Melanocyte of skin (primary cell): ENCODE measurements at places on chromosomes 7 and 10. TPM values are rescaled to one million over a fixed set of nuclear protein-coding genes. Genes with fewer than 3 reads are reported as not detected.

The RAMP3 gene
- total RNA-seq = 0.34 and 0.73 TPM in 2 replicates

The PIP gene
- not detected in 2 replicates for total RNA-seq

The EPHB6 gene
- total RNA-seq = 0.34 and 1.1 TPM in 2 replicates

The DHX32 gene
- total RNA-seq = 51.0 and 58.0 TPM in 2 replicates

The NUTM2E gene
- total RNA-seq = under 0.01 TPM in 1 of 2 replicates, not detected in the other

The FGFBP3 gene
- 1.00 and 1.9 TPM in 2 replicates for total RNA-seq

The GPR15LG gene
- total RNA-seq = not detected in 2 replicates

The NPSR1 gene
- not detected in 2 replicates for total RNA-seq

The H2BK1 gene
- not detected in 2 replicates for total RNA-seq

The CLIP2 gene
- 20.3 and 21.1 TPM in 2 replicates for total RNA-seq

The TBXAS1 gene
- 6.0 TPM in 2 replicates for total RNA-seq

The MRLN gene
- total RNA-seq = not detected in 2 replicates

The CPN1 gene
- 5.5 TPM in 1 of 2 replicates, not detected in the other for total RNA-seq

The LMBR1 gene
- total RNA-seq = 33.6 and 50.0 TPM in 2 replicates

The DENND10 gene
- total RNA-seq = 69.5 and 88.7 TPM in 2 replicates

The ATOH7 gene
- 0.36 TPM in 1 of 2 replicates, not detected in the other for total RNA-seq

The ETV1 gene
- 16.0 and 32.1 TPM in 2 replicates for total RNA-seq

The PRKCQ gene
- under 0.01 TPM in 1 of 2 replicates, not detected in the other for total RNA-seq

The ADAMTS14 gene
- total RNA-seq = under 0.01 and 0.33 TPM in 2 replicates

The FKBP6 gene
- total RNA-seq = not detected in 2 replicates

The BTBD16 gene
- total RNA-seq = not detected in 2 replicates

The BAIAP2L1 gene
- total RNA-seq = 11.0 and 17.3 TPM in 2 replicates

The RNF133 gene
- total RNA-seq = 0.34 and 1.1 TPM in 2 replicates

The C1QL3 gene
- under 0.01 TPM in 1 of 2 replicates, not detected in the other for total RNA-seq

The LIPJ gene
- total RNA-seq = under 0.01 and 1.2 TPM in 2 replicates

The LLCFC1 gene
- total RNA-seq = not detected in 2 replicates

The TUBB8 gene
- not detected in 2 replicates for total RNA-seq

The OR2A12 gene
- total RNA-seq = not detected in 2 replicates

The GAD2 gene
- not detected in 2 replicates for total RNA-seq
